ENCODE measurements at places on chromosomes 5 and 9.

- DNase-seq = peak; percentile 36
Observed at GRCh38 chr9:115002371-115003120, 72.2 kb upstream of the TNFSF8 start.

GRCh38 chr5:91007780-91008402, 375.2 kb downstream of the ARRDC3 start:
- no peak for DNase-seq

- DNase-seq = peak; percentile 25
Observed at GRCh38 chr5:129460936-129461710, 1.0 kb downstream of the ADAMTS19 start.

GRCh38 chr5:4542145-4542778, 597.9 kb upstream of the ADAMTS16 start:
- DNase-seq = no peak

DNA sequence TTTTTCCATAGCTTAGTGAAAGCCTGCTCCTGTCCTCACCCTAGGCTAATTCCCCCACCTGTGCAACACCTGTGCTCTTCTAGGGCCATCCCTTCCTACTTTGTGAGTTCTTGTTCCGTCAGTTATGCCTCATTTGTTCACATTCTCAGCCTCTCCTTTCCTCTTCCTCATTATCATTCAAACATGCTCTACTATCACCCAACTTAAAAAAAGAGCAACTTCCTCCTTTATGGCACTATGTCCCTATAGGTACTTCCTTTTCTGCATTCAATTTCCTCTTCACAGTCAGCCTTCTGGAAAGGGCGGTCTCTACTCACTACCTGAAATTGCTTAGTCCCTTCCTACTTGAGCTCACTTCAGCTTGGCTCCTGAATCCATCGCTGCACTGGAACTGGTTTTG, 111.8 kb upstream of the LHFPL2 start:
- no peak for DNase-seq

DNA sequence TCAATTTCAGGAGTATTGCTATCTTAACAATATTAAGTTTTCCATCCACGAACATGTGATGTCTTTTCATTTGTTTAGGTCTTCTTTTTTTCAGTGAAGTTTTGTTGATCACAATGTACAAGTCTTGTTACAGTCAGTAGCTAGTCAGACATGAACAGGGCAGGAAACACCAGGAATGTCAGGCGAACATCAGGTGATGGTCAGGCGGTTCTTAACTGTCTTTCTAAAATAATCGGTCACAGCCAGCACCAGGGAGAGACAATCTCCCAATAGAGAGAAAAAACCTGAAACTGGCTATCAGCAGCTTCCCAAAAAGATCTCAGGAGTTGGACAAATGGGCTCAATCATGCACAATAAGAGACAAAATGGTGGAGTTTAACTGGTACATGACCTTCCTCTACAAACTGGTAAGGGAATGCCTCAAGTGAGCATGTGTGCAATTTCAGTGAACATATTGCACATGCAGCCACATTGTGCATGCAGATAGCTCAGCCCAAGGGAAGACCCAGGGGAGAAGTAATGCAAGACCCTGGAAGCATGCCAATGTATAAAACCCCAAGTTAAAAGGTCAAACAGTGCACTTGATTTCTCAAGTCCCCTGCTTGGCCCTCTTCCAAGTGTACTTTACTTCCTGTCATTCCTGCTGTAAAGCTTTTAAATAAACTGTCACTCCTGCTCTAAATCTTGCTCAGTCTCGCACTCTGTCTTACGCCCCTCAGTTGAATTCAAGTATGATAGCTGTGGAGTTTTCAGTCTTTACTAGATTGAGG, 176.1 kb upstream of the RASEF start:
- no peak for DNase-seq

- DNase-seq = no peak
Observed at GRCh38 chr5:140242099-140242498, 60.8 kb downstream of the PFDN1 start.

- DNase-seq = peak; percentile 82
Observed at GRCh38 chr5:146541958-146542849, 26.2 kb upstream of the GPR151 start.

- no peak for DNase-seq
Observed at GRCh38 chr5:137705106-137705505, 30.8 kb downstream of the KLHL3 start.

- DNase-seq = peak; percentile 56
Observed at GRCh38 chr9:126456441-126457174, 130.0 kb downstream of the MVB12B start.

DNA sequence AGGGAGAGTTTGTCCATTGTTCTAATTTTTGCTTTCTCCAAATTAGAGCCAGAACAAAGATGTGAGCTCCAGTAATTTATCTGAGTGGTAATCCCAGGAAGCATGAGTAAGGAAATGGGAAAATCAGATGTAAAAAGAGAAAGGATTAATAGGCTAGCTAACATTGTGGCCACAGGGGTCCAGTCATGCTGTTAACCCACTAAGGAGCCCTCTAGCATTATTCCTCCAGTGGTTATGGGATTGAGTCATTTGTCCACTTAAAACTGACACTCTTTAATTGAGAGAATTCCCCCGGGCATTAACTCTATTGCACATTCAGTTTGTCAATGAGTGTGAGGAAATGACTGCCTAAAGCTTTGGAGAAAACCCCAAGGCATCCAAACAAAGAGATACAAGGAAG, 700.3 kb upstream of the TYRP1 start:
- DNase-seq = no peak

DNA sequence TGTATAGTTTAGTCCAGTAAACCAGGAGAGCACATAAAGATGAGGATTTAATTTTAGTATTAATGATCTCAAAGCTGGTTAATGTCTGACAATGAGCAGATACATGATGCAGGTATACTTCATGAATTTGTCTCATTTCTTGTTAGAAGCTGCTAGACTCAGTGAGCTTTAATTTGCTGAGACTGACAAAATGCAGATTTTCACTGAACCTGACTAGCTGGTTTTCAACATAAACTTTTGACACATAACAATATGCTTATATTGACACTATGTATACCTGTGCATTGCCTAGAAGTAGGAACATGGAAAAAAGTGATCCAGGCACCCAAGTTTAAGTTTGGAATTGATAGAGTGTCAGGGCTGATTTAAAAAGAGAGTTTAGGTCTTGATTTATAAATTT, 10.8 kb downstream of the UBLCP1 start:
- DNase-seq = no peak

- DNase-seq = no peak
Observed at GRCh38 chr5:123558762-123559433, 46.9 kb downstream of the CSNK1G3 start.

DNA sequence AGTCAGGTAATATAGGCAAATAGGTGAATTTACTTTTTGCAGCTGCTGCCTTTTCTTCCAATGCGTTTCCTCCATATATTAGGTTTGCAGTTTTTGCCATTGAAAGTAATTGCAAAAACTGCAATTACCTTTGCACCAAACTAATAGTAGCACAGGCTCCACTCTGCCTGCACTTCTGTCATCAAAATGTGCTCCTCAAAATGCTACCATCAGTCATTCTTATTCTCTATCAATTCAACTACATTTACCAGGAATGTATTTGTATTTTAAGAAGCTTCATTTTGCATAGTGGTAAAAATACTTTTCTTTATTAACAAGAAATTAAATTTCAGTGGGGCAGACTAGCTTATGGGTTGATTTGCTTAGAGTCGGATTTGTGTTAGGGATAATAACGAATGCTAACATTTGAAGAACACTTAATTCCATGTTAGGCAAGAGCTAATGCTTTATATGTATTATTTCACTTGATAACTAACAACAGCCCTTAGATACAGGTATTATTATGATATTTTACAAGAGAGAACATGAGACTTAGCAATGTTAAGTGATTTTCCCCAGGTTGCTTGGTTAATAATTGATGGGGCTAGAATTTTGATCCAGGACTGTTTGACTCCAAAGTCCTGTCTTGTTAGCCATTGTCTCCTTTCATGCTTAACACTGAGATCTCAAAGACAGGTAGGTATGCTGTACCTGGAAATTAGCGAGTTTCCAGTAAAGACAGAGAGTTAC, 300.4 kb downstream of the MAN2A1 start:
- DNase-seq = no peak

GRCh38 chr9:97506306-97506705, 4.8 kb downstream of the TMOD1 start:
- DNase-seq = no peak

GRCh38 chr9:111726949-111727348, 65.5 kb downstream of the GNG10 start:
- DNase-seq = no peak

DNA sequence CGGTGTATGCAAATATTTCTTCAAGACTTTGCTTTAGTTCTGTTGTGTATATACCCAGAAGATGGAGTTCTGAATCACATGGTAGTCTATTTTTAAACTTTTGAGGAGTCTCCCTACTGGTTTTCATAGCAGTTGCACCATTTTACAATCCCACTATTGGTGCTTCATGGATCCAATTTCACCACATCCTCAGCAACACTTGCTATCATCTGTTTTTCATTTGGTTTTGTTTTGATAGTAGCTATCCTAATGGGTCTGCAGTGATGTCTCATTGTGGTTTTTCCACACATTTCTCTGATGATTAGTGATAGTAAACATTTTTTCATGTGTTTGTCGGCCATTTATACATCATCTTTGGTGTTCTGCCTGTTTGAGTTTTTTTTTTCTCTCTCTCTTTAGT, 1339.3 kb downstream of the EFNA5 start:
- peak; percentile 24 for DNase-seq

DNA sequence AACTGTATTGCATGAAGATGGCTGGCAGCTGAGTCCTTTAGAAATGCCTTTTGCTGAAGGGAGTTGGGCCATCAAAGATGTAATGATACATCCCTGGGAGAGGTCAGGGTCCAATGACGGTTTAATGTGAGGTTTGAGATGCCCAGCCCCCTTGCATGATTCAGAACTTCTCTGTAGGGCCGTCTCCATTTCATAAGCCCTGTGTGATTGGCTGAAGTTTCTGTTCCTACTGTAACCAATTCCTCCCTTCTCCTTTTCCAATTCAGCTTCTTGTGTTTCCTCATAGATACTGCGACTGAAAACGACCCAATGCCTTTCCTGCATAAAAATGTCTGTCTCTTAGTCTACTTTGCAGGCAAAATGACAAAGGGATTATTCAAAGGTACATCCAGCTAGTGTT, 47.9 kb upstream of the ST8SIA4 start:
- no peak for DNase-seq

DNA sequence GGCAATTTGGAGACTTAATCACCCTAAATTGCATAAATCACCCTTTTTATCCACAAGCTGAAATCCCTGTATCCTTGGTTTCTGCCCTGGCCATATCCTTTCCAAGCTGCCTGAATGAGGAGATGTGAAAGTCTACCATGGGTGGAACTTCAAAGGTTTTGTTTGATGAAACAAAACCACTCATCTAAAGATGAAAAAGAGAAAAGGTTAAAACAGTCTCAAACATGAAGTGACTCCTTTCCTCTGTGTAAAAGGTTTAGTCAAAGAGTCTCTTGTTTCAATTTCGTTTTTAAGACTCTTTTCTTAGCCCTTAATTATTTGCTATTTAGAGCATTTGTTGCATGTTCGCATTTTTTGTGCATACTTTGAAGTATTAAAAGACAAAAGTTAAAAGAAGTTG, 11.2 kb downstream of the SLC45A2 start:
- no peak for DNase-seq

DNA sequence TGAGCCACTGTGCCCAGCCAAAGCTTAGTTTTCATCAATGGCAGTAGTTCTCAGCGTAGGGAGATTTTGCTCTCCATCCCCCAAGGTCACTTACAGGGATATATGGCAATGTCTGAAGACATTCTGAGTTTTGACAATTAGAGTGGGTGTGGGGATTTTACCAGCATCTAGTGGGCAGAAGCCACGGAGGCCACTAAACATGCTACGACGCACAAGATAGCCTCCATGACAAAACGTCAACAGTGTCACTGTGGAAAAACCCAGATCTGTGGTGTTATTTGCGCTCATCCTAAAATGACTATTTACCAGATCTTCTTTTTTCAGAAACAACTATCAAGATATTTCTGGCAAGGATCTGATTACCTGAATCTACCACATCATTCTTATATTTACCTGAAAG, 68.2 kb downstream of the CDC14B start:
- no peak for DNase-seq

- DNase-seq = no peak
Observed at GRCh38 chr9:134028076-134028475, 2.8 kb downstream of the BRD3OS start.

DNA sequence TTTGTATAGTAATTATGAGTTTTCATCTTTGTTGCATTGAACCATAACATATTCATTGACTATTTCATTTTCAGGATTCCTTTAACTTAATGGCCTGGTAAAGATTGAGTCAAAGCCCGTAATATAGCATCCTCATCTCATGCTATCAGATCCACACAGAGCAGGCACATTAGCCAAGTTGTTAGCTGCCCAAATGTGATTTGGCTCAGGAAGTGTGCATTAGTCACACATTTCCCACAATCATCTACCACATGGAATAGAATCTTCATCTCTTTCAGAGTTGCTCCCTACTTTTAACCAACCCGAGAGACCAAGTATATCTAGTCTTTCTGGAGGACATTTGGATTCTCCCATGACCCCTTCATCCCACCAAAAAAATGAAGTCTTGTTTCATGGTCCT, 481.0 kb upstream of the PTGER4 start:
- DNase-seq = peak; percentile 7

- DNase-seq = no peak
Observed at GRCh38 chr5:135747824-135748223, 86.6 kb upstream of the SLC25A48 start.

GRCh38 chr9:81777482-81777881, 88.1 kb upstream of the TLE1 start:
- no peak for DNase-seq

GRCh38 chr5:53009816-53010215, 20.7 kb downstream of the ITGA2 start:
- DNase-seq = no peak

- DNase-seq = no peak
Observed at GRCh38 chr9:89755821-89756220, 151.0 kb downstream of the GADD45G start.

GRCh38 chr9:133874060-133874657, 118.0 kb downstream of the VAV2 start:
- DNase-seq = peak; percentile 62

GRCh38 chr5:58542709-58543108, 40.2 kb upstream of the RAB3C start:
- DNase-seq = no peak

DNA sequence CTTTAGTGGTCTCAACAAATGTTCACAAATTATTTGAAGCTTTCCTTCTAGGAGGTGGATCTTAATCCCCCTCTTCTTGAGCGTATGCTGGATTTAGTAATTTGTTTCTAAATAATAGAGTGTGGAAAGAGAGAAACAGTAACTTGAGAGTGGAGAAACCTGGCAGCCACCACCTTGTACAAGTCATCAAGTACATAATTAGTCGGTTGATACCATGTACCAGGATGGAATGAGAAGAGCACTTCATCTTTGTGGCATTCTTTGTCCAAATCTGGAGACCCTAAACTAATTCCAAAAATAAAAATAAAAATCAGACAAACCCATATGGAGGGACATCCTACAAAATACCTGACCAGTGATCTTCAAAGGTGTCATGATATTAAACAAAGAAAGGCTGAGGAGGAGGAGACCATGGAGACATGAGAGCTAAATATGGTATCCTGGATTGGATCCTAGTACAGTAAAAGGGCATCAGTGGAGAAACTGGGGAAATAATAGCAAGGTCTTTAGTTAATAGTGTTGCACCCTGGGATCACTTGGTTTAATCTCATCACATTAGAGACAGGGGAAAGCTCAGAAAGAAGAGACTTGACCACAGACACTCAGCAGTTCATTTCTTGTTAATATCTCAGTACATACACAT, 147.9 kb downstream of the ASTN2 start:
- DNase-seq = no peak

- DNase-seq = no peak
Observed at GRCh38 chr9:30244877-30245276, 2139.6 kb upstream of the ACO1 start.
